ENCODE measurements at places on chromosomes 13 and 19. TPM values are rescaled to one million over a fixed set of nuclear protein-coding genes. Genes with fewer than 3 reads are reported as not detected.

Gene KCNJ14
- 0.42 TPM for total RNA-seq

Gene PTPRS
- total RNA-seq: 31.1 TPM

Gene ZNF490
- total RNA-seq: 4.3 TPM

Gene COL5A3
- 3.7 TPM for total RNA-seq

Gene SIGLEC14
- not detected for total RNA-seq

Gene CLASRP
- 24.7 TPM for total RNA-seq

Gene TSKS
- not detected for total RNA-seq

Gene ZNF85
- total RNA-seq: 7.2 TPM

Gene FLT3
- not detected for total RNA-seq

Gene DLL3
- total RNA-seq: 1.4 TPM

Gene APOE
- 44.7 TPM for total RNA-seq

Gene ISYNA1
- total RNA-seq: 44.0 TPM

Gene ZNF790
- 6.2 TPM for total RNA-seq

Gene CD320
- total RNA-seq: 109 TPM

Gene GPC5
- total RNA-seq: not detected

Gene FGF21
- total RNA-seq: not detected

Gene DMPK
- 6.8 TPM for total RNA-seq

Gene ZNF730
- 1.4 TPM for total RNA-seq

Gene CLEC11A
- total RNA-seq: 3.7 TPM

Gene USHBP1
- total RNA-seq: not detected

Gene ZNF442
- 0.56 TPM for total RNA-seq

Gene CACNA1A
- not detected for total RNA-seq

Gene CD70
- 0.35 TPM for total RNA-seq
